ENCODE measurements at places on chromosomes 12 and 14.

GRCh38 chr12:88932457-88932856, 352.2 kb upstream of the KITLG start:
- DNase-seq, result no peak

- DNase-seq, result no peak
Measured at GRCh38 chr14:69137416-69137815, 15.5 kb downstream of the DCAF5 start.

DNA sequence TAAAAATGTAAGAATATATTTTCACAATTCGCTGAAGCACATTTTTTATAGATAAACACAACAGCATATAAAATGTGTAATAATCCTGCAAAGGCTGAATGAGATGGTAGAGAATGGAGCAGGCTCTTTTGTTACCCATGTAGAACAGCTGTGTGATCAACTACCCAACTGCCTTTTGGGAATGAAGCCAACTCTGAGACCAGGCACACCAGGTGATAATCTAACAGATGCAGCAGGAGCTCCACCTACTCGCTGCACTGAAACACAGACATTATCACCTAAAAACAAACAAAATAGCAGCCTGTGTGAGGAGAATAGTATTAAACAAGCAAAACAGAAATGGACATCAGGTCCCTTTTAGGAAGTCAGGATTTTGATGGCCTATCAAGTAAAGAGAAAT, 183.3 kb downstream of the CCDC59 start:
- DNase-seq, result no peak

DNA sequence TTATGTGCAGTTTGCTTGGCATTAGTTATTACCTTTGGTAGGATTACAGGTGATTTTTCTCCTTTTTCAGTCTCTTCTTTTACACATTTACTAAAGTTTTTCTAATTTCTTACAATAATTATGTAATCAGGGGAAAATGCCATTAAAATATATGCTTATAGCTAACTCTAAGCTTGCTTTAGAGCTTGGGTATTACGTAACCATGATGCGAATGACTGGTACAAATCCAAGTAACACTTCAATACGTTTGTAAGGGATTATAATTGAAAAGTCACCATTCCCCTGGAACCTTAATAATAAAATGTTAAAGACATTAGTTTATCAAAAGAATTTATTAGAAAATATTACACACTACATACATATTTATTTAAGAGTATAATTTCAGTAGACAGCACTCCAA, 71.6 kb downstream of the SCAF11 start:
- DNase-seq, result no peak

- no peak for DNase-seq
Measured at GRCh38 chr12:71010143-71010479, 89.6 kb upstream of the PTPRR start.

GRCh38 chr12:48795550-48796455, 6.9 kb upstream of the ADCY6 start:
- peak; percentile 80 for DNase-seq

DNA sequence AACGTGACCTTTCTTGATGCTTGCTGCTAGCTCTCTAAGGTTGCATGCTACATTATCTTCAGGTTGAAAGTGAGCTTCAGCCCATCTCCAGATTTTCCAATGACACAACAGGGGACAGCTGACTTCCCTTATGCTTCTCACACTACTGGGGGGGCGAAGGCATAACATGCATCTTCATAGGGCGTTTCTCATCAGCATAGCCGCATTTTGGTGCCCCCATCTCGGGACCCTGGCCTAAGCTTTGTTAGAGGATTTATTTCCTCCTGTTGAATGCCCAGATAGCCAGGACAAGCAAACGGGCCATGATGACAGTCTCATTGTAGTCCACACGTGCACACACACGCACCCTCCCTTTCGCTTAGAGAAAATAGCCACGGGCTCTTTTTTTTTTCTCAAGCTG, 30.7 kb downstream of the SSPN start:
- no peak for DNase-seq

GRCh38 chr12:6934110-6934509, 6.4 kb downstream of the ATN1 start:
- DNase-seq, result no peak

DNA sequence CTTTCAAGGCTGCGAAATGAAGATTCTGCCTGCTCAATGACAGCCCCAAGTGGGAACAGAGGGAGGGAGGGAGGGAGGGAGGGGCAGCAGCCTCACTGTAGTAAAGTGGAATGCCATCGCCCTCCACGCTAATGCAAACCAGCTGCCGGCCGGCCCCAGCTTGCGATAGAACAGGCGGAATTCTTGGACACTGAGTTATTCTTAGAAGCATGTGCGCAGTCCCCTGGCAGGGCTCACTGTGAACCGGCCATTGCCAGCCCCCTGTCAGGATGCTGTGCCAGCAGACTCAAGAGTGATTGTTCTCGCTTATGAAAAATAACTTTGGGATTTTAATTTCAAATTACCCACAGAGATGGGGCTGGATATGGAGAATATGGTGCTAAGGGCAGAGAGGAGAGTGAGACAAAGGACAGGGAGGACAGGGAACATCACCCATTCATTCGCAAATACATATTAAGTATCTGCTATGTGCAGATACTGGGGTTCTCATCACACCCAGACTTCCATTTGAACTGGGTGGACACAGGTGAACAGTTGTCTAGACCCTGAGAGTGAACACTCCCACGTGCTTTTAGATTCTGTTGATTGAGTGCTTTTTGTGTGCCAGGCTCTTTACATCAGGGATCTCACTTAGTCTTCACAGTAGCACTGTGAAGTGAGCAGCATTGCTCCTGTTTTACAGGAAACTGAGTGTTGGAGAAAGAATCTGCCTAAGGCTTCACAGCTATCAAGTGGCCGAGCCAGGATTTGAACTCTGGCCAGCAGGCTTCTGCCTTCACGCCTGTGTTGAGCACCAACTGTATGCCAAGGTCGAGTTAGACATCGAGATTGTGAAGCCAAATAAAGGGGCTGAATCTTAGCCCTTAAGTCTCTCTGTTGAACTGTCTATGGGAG, 192.9 kb downstream of the C12orf75 start:
- DNase-seq, result no peak
